Head of caudate nucleus (tissue), 42 donors: ENCODE measurements at places on chromosomes 4 and X.

GRCh38 chrX:80174925-80175574 is 160.5 kb downstream of the TBX22 start:
- DNase-seq = no peak

DNA sequence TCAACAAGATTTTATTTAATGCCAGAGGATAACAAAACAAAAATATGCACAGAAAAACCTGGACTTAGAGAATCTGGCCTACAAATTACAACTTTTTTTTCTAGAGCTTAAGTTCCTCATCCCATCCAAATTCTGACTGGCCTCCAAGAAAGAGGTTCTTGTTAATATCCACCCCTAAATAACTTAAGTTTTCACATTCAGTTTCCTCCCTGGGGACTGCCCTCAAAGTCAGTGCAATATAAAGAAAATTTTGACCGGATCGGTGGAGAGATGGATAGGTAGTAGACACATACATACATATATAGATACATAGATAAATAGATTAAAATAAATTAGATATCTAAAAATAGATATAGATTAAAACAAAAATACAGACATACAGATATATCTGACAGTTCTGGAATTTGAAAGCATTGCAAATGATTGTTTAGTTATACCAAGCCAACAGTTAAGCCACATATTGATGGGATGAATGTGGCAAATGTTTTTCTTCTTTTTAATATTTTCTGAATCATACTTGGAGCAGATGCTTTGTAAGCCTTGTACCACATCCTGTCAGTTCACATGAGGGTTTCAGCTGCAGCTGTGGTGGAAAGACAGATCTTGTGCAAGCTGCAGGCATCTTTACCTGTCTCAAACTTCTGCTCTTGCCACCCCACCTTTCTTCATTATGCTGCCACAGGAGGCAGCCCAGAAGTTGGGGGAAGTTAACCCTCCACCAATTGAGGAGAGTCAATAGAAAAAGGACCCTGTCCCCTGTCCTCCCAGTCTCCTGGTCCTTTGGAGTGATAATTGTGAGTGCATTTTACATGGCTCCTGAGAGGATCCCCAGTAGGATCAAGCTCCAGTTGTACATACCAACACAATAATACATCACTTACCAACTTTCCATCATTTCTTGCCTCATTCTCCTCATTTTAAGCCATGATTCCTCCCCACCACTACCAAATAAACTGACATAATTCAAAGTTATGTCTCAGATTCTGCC is 58.5 kb upstream of the PRDM8 start:
- no peak for DNase-seq

GRCh38 chr4:185437809-185438208 is 12.0 kb upstream of the UFSP2 start:
- no peak for DNase-seq

DNA sequence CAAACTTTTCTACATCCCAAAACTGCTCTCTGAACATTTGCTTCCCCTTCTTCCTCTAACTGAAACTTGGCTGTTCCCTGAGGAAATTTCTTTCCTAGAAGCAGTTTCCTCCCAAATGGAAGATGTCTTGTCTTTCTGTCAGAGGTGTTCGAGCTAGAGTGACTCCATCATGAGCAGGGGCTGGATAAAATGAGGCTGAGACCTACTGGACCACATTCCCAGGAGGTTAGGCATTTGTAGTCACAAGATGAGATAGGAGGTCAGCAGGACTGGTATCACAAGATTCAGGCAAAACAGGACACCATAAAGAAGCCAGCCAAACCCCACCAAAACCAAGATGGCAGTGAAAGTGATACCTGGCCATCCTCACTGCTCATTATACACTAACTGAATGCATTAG is 35.8 kb upstream of the PGRMC2 start:
- DNase-seq = no peak

- DNase-seq = no peak
Measured at GRCh38 chr4:76533314-76533713, 98.3 kb downstream of the SHROOM3 start.

- DNase-seq = no peak
Measured at GRCh38 chr4:146165840-146166239, 9.7 kb upstream of the LSM6 start.

GRCh38 chr4:31575504-31575903 is 855.3 kb downstream of the PCDH7 start:
- DNase-seq = no peak

GRCh38 chr4:65623506-65623905 is 46.8 kb downstream of the EPHA5 start:
- DNase-seq = no peak

- DNase-seq = no peak
Measured at GRCh38 chr4:148998719-148999118, 556.5 kb upstream of the NR3C2 start.

DNA sequence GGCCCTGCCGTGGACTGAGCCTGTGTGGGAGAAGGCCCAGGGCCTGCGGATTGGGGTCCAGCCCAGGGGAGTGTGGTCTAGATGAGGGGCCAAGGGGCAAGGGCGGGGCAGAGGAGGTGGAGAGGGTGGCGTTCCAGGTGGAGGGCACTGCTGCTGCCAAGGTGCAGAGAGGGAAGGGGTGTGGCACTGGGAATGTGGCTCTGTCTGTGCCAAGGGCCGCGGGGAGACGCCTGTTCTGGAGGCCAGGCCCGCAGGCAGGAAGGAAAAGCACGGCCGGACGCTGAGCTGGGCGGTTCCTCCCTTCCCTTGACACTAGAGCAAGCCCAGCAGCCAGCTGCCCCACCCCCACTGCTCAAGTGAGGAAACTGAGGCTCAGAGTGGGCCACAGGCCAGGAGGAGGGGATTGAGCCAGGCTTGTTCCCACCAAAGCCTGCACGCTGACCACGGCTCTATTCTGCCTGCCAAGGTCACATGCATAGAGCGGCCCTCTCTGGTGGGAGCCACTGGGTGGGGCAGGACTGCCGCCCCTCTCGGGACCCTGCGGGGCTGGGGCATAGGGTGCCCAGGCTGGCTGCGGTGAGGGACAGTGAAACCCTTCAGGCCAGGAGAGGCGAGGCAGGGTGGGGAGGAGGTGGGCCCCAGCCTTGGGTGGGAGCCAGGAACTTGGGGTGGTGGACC is 13.0 kb downstream of the SH3BP2 start:
- no peak for DNase-seq

- no peak for DNase-seq
Measured at GRCh38 chr4:66943112-66943511, 602.2 kb downstream of the CENPC start.

DNA sequence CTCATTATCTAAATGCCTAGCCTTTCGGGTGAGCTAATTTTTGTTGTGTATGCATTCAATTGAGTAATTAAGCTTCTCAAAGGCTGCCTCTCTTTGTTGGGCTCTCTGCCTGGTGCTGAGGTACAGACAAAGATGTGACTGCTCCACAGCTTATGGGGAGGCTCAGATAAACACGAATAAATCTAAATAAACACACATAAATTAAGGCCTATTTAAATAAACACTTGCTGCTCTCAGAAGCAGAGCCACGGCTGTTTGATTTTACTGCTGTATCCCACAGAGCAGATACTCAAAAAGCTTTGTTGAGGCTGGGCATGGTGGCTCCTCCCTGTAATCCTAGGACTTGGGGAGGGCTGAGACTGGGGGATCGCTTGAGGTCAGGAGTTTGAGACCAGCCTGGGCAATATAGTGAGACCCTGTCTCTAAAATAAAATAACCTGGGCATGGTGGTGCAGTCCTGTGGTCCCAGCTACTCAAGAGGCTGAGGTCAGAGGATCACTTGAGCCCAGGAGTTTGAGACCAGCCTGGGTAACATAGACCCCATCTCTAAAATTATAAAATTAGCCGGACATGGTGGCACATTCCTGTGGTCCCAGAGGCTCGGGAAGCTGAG is 8.4 kb upstream of the CD99 start:
- DNase-seq = no peak

DNA sequence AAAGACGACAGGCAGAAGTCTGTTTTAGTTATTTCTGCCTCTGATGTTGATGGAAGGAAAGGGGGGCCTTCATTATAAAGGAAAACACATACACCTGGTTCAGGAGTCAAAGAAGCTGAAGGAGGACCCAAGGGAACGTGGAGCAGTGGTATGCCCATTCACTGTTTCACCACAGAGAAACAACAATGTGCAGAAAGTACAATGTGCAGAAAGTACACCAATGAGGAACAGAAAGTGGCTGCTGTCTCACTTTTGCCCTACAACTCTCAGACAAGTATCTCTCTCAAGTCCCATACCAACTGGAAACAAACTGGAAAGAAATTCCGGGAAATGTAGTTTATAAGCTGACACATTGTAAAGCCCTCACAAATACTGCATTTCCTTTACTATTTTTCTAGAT is 564.5 kb downstream of the TRAM1L1 start:
- no peak for DNase-seq

DNA sequence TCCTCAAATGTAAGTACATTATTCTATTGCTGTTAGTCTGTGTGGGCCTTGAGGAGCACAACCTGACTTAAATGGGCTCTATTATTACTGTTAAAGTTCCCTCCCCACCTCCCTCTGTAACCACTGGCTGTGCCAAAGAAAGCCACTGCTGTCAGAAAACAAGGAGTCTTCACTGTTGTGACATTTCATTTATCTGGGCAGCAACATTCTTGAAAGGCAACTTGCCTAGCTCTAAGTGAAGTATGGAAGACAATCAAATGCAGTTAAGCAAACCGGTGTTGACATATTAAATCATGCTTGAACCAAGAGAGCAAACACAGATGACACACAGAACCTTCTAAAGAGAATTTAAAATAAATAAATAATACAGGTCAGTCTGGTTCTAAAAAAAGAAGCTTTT is 81.0 kb downstream of the EPHA5 start:
- no peak for DNase-seq

GRCh38 chr4:110292994-110293744 is 94.8 kb upstream of the ELOVL6 start:
- DNase-seq = no peak

- DNase-seq = no peak
Measured at GRCh38 chr4:5742388-5742787, 31.4 kb downstream of the EVC start.

GRCh38 chr4:162285753-162286152 is 122.0 kb upstream of the FSTL5 start:
- no peak for DNase-seq

DNA sequence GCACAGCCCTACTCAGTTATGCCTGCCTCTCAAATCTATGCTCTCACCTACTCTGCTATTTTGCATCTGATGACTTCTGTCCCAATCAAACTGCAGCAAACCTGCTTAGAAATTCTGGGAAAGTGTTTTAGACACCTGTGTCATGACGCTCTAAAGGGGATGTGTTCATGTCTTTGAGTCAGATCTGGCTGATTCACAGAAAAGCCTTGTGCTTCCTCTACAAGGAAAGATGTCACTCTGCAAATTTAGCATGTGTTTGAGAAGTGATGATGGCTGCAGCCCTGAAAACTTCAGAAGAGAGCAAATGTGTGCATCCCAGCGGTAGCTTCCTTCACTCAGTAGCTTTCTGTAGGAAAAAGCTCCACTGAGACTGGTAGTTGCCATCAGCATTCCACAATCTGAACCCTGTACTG is 235.4 kb downstream of the MGST2 start:
- DNase-seq = no peak

GRCh38 chr4:182513587-182514291 is 270.5 kb downstream of the TENM3 start:
- no peak for DNase-seq

DNA sequence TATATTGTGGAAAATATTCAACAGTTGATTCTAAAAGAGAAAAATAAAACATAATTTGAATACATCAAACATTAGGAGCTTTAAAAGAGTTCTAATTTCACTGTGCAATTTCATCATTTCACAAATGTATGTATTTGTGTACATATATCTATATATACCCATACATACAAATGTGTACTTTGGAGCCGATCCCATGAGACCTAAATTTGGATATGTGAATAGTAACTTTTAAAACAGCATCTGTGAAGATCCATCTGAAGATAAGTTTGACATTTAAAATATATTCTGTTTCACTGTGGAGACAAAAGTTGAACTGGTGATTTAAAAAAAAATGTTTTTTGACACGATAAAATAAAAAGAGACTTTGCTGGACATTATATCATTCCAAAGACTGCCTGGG is 374.0 kb downstream of the TMA16 start:
- no peak for DNase-seq

- DNase-seq = no peak
Measured at GRCh38 chrX:1749499-1749898, 134.6 kb downstream of the ASMT start.

GRCh38 chr4:2259541-2260343 is 2.2 kb downstream of the MXD4 start:
- peak; percentile 10 for DNase-seq

- DNase-seq = peak; percentile 62
Measured at GRCh38 chr4:2469192-2469984, 482 bp downstream of the RNF4 start.

DNA sequence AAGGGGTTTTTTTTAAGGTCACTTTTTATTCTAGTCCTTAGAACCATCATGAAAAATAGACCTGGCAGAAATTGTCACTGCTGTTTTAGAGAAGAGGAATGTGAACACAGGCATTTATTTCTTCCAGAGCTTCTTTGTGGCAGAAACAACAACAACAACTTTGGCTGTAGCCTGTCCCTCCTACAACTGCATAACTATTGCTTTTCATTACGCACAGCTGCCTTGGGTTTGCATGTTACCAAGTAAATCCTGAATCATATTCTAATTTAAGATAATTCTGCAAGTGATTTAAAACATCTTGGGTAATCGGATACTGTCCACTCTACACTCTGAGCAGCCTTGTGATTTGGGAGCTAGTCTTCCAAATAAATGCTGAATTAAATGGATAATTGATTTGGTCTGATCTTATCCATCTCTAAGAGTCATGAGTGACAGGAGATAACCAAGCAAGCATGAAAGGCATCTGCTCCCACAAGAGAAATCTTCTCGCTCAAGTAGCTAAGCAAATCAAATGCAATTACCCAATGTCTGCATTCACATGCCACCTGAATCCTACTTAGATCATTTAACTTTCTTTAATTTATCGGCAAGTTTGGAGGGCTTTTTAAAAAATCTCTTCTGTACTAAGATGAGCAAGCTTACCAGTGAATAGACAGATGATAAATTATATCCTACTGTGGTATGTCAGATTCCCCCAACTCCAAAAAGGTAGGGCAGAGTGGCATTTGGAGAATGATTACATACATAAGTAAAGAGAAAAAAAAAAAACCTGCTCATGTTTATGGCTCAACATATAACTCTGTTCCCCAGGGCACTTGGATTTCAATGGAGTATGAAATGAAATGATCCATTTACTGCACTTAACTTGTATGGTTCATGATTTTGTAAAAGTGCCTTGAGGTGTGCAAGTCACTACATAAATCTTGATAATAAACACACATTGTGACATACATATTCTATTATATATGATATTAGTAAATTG is 73.6 kb downstream of the EGF start:
- DNase-seq = no peak

- no peak for DNase-seq
Measured at GRCh38 chrX:809081-809480, 178.5 kb downstream of the SHOX start.

- no peak for DNase-seq
Measured at GRCh38 chr4:43089730-43090129, 197.2 kb downstream of the GRXCR1 start.
